Stimulated activated CD4-positive, alpha-beta T cell treated with anti-CD3 and anti-CD28 coated beads, Interleukin-1b, Interleukin-23, amount 100 ng/mL, for 1 hour (primary cell): ENCODE measurements at places on chromosomes 12 and 14.

- DNase-seq, result no peak
Measured at GRCh38 chr12:102642199-102642598, 161.8 kb upstream of the IGF1 start.

DNA sequence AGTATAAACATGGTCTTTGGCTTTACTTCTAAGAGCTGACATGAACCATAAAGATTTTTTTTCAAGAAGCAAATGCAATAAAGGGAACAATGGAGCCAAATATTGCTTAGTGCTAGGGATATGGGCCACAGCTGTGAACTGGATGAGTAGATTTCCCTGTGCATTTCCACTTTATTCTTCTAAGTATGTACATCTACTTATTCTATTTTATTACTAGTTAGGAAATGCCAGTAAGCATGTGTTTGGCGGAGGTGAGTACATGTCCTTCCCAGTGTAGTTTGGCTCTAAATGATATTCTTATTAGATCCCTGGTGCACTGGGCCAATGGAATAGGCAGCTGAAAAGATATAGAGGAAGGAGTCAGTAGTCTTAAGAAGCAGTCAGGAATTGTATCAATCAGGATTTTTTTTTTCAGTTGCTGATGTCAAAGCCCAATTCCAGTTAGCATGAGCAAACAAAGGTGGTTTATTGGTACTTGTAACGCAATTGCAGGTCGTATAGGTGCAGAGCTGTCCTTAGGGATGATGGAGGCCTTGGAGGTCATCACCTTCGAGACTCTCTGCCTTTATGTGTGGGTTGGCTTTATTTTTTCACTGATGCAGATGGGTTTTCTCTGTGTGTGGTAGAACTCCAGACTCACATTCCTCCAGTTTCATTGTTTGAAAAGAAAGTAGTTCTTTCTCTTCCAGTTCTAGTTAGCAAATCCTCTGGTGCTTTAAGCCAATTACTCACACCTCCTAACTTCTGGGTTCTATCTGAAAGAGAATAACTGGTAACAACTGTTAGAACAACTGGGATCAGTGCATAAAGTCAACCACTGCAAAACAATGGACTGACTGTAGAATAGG, 139.0 kb upstream of the LRIG3 start:
- no peak for DNase-seq

- DNase-seq, result no peak
Measured at GRCh38 chr12:31504625-31505222, 86.2 kb downstream of the DENND5B start.

- DNase-seq, result no peak
Measured at GRCh38 chr12:1912580-1913376, 5.7 kb downstream of the CACNA2D4 start.

DNA sequence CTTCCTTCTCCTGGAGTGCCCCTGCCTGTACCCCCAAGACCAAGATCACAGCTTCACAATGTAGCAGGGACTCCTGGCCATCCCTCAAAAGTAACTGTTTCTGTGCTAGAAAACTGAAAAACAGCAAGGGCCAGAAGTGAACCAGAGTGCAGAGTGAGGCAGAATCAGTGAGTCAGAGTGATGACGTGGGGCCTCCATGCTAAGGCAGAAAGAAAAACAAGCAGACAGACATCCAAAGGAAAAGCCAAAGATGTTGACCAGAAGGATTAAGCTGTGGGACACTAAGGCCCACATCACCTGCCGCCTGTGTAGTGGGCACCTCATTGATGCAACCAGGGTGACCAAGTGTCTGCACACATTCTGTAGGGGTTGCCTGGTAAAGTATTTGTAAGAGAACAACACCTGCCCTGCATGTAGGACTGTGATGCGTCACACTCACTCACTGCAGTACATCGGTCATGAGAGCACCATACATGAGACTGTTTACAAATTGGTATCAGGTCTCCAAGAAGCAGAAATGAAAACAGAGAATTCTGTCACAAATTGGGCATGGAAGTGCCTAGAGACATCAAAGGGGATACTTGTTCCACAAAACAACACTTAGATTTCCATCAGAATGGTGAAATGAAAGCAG, 51.2 kb downstream of the ARMH4 start:
- no peak for DNase-seq

GRCh38 chr14:86639146-86639545, 1109.2 kb downstream of the FLRT2 start:
- DNase-seq, result no peak

GRCh38 chr12:32423559-32423958, 24.2 kb downstream of the FGD4 start:
- no peak for DNase-seq

- DNase-seq, result no peak
Measured at GRCh38 chr12:131471946-131472732, 238.8 kb upstream of the SFSWAP start.
